ENCODE measurements at places on chromosomes 3 and 15.
A peak's percentile ranks its signal among the peaks of the same experiment; 100 is the strongest.

GRCh38 chr15:62519900-62520299 lies 354.8 kb upstream of the C2CD4B start:
- no peak for DNase-seq

- DNase-seq = no peak
Observed at GRCh38 chr15:91884606-91885005, 31.1 kb downstream of the SLCO3A1 start.

DNA sequence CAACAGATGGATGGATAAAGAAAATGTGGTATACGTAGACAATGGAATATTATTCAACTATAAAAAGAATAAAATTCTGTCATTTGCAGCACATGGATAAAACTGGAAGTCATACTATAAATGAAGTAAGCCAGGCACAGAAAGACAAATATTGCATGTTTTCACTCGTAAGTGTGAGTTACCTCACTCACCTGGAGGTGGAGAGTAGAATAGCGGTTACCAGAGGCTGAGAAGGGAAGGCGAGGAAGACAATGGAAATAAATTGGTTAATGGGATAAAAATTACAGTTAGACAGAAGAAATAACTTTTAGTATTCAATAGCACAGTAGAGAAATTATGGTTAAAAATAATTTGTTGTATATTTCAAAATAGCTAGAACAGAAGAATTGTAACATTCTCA lies 141.6 kb downstream of the EFHB start:
- DNase-seq = no peak

DNA sequence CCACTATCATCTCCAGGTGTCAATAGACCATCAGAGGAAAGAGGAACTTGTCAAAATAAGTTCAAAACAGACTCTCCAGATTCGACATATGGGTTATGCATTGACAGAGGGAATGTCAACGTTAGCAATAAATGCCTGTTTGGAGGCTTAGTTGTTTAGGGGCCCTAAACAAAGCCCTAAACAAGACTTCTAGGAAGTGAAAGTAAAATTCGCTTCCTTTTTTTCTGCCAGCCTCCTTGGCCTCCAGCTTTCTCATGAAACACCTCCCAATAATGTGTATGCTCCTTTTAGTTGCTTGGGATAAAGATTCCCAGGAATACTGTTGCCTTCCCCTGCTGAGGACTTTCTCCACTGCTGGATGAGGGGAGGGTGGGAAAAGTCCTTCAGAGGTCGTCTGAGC lies 70.9 kb upstream of the ARNT2 start:
- DNase-seq = no peak

DNA sequence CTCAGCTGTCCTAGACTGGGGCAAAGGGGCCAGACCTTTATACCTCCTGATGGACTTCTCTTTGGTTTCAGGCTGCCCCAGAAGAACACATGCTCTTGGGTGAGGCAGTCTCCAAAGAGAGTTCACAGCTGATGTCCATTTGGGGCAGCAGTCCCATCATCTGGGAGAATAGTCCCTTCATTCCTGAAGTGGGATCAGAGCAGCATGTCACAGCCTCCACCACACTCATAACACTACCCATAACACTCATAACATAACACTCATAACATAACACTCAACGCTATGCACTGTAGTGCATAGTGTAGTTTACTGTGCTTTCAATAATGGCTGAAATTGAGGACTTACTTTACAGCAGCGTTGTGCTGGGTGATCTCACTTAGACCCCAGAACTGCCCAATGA lies 36.7 kb upstream of the PLCL2 start:
- DNase-seq = no peak

- DNase-seq = no peak
Observed at GRCh38 chr3:107959550-107960154, 131.2 kb downstream of the CD47 start.

GRCh38 chr3:52298149-52299098 lies 10.8 kb downstream of the GLYCTK start:
- DNase-seq = no peak

DNA sequence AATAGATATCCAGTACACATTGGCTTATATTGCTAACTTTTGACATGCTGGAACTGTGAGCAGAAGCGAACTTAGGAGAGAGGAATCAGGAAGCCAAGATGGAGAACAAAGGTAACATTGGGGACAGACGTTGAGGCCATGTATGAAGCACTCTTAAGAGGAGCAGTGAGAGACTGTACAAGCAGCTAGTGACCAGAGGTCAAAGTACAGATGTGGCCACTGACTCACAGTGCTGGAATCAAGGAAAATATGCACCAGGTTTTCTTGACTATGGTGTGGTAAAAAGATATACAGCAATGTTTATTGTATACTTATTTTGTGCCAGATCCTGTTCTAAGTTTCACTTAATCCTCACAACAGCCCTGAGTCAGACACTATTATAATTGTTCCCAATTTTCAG lies 2.0 kb upstream of the IL20RB start:
- DNase-seq = peak; percentile 81

DNA sequence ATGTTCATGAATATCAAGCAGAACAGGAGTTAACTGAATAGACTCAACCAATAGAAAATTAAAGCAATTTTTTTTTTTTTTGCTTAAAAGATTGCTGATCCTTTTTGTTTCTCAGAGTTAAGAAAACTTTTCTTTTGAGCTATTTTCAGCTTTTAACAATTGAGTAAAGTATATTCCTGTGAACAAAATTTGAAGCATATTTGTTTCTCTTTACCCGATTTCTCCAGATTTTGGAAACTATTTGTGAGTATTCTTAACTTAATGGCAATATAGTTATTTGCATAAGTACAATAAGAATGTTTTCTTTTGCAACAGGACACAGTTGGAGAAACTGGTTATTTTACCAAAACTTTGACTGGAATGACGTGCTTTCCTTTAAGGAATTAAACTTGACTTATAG lies 53.4 kb upstream of the C15orf39 start:
- DNase-seq = no peak

- DNase-seq = no peak
Observed at GRCh38 chr3:142065932-142066331, 83.4 kb downstream of the TFDP2 start.

DNA sequence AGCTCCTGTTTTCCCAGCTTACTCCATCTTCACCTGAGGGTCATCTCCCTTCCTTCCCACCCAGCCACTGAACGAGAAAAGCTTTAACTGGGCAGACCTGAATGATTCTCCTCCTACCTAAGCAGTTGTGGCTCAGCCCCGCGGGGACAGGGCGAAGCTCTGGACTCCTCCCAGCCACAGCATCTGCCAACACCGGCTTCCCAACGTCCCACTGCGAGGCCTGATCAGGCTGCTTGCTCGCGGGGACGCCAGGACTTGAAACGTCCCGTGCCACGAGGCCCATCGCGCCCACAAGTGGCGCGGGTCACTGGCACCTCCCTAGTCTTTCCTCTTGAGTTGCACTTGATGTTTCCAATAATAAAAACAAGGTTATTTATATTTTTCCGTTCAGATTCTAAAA lies at the start of gene SPATA16:
Gene SPATA16, minus strand, starts transcription at position 250 of the 400 bp plus-strand sequence. CDS start 23,504 bp downstream, outside the sequence.
- DNase-seq = no peak

GRCh38 chr15:51356147-51356546 lies 14.7 kb downstream of the GLDN start:
- DNase-seq = no peak

DNA sequence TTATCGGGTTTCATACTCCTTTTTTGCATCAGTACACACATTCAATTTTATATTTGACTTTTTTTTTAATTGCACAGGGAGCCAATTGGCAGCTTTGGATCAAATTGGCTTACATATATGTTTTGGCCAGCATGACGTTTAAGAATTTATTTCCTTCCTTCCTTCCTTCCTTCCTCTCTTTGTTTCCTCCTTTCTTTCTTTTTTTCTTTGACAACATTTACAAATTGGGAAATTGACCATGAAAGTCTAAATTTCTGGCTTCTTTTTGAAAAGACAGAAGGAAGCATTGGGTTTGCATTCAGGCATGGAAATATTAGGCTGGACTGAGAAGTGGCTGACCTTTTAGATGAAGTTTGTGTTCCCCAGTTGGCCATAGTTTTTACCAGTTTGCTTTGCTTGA lies 103.4 kb upstream of the IGSF10 start:
- DNase-seq = no peak

DNA sequence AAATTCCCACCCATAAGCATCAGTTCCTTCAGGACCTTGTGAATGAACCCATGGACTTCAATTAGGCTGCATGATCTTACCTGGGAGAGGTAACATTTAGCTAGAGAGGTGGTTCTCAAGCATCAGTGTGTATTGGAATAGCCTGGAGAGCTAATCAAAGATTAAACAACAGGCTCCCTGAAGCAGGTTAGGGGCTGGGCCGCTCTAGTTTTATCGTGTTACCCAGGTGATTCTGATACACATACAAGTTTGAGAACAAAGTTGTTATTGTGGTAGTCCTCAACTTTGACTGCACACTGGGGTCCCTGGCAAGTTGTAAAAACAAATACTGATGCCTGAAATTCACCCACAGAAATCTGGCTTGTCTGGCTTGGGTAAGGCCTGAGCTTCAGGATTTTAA lies 31.2 kb downstream of the MYH15 start:
- no peak for DNase-seq

DNA sequence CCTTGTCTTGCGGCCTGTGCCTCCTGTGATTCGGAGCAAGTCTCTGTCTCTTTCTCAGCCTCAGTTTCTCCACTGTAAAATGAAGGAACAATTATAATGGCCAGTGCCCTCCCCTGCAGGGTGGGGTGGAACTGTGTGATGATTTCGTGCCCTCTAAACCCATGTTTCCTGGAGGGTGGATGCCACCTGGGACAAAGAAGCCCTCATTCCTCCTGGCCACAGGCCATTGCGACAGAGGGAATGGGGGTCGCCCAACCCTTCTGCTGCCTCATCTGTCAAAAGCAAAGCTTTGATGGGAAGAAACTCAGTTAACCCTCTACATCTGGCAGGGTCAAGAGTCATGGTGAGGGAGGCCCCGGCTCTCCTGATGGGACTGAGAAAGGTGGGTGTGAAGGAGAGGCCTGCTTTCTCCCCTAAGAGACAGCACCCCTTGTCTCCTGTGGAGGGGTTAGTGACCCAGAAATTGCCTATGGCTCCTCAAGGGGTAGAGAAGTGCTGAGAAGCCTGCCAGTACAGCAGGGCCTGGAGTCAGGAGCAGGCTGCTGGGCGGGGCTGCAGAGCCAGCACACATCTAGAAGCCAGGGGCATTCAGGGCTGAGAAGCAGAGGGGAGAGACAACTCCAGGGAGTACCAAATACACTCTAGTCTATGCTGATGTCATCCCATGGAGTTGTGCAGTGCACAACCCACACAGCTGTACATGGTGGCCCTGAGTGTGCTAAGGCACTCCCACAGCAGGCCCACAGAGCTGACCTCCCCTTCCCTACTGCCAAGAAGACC lies 61.0 kb downstream of the PLXNA1 start:
- no peak for DNase-seq

GRCh38 chr3:38608086-38608775 lies 41.3 kb downstream of the SCN5A start:
- DNase-seq = no peak

GRCh38 chr3:55518451-55518850 lies 31.3 kb upstream of the WNT5A start:
- no peak for DNase-seq

GRCh38 chr3:150823277-150823676 lies 60.3 kb upstream of the SIAH2 start:
- no peak for DNase-seq

- no peak for DNase-seq
Observed at GRCh38 chr15:39365873-39366272, 215.0 kb upstream of the THBS1 start.

GRCh38 chr15:81957698-81958097 lies 88.1 kb downstream of the MEX3B start:
- DNase-seq = no peak

DNA sequence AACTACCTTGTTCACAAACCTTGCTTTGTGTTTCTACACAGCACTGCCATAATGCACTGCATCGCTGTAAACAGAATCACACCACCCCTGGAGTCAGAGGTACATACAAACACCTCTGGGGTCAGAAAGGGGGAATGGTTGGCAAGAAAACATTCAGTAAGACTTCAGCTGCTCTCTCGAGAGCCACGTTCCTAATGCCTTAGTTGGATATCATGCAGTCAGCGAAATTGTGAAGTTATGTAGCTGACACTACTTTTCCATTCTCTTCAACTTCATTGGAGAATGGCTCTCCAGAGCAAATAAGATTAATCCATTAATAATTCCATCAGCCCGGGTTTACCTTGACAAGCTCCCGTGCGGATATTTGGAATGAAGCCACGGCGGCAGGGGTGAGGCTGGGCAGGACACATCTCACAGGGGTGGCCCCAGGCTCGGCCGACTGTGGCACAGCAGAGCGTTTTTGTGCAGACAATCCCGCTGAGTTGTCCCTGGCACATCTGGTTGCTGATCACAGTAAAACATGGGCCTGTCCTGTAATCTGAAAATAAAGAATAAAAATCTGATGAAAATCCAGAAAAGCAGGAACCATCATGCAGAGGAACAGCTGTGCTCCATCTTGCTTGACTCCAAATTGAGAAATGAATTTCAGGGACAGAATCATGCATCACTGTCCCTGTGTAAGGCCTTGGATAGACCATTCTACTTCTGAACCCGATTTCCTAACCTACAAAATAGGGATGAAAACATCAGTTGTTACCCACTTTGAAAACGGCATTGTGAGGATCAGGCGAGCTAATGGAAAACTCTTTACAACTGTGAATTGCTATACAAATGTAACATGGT lies 108.0 kb downstream of the FBN1 start:
- no peak for DNase-seq

DNA sequence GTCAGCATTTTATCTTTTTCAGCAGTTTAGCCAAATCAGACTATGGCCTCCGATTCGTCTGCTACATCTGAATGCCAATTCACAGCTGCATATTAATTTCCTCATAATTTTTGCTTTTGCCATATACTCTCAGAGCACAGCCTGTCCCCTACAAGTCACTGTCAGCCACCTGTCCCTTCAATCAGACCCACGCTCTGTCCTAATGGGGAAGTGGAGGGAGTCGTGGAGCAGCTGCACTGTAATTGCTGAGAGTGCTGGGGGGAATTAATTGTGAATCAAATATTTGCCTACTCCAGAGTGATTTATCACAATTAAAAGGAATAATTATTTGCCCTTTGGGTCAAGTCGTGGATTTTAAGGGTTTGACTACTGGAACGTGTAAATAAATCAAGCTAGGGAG lies 75.5 kb downstream of the EBLN2 start:
- DNase-seq = no peak

DNA sequence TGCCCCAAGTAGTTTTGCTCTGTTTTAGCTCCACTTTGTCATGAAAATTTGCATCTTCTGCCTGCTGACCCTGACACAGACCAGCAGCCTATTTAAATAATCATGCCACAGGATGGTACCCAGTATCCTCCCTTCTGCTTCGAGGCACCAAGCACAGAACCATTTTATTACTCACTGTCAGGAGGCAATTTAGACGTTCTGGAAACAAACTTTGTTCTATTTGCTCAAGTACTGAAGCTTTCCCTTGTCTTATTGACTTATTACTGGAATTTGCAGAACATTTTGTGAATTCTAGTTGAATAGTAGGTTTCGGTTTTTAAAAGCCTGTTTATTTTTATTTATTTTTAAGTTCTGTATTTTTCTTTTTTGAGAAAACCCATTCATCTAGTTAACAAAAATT lies 279.6 kb upstream of the GADL1 start:
- no peak for DNase-seq

DNA sequence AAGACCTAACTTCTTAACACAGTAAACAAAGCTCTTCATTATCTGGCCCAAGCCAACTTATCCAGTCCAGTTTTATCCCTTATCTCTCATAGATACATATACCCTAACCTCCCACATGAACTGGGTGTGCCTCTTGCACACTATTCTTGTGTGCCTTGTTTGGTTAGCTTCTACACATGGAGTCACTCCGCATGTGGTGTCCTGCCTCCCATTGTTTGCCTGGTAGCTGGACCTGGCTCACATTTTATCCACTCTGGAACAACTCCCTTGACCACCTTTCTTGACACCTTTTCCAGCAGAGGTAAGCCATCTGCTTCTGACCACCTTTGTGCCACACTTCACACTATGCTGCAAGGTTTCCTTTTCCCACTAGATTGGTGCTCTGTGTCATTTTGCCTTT lies 15.2 kb downstream of the TIPARP start:
- DNase-seq = no peak
